ENCODE measurements at places on chromosomes 7 and 10.

- DNase-seq = no peak
Measured at GRCh38 chr10:125112697-125113494, 47.5 kb downstream of the CTBP2 start.

- peak; percentile 92 for DNase-seq
Measured at GRCh38 chr10:72334825-72335393, 19.8 kb downstream of the DNAJB12 start.

DNA sequence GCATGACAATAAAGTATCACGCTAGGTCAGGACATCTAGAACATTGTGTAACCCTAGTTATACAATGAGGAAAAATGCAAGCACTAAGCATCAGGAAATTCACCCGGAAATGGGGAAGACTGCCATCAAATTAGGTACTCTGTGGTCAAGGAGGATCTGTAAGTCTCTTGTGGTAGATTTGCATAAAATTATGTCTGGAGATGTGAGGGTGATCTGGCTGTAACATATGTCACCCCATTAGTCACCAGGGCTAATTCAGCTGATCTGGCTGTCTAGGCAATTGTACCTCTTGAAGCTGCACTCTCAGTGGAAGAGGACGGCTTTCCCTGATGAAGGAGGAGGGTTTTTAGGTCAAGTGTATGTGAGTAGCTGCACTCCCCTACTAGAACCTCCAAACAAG is 14.8 kb downstream of the AKR1D1 start:
- no peak for DNase-seq

DNA sequence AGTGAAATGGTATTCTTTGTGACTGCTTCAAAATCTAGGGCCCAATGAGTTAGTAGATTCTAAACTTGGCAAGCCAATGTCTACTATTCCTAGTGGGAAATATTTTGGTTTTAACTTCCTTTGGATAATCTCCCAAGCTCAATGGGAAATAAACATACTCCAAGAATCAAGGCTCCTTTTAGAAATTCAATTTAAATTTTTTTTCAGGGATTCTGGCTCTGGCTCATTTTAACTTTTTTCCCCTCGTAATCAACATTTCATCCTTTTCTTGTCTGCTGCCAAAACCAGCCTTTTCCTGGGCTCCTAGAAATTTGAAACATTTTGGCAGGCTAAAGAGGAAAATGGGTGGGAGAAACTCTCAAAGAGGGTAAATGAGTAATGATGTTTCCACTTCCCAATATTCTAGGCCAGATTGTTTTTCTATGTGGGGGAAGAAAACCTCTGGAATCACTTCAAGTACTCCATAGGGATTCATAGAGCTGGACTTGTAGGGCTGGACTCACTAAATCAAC is 85.6 kb upstream of the AGR3 start:
- no peak for DNase-seq

GRCh38 chr7:94848531-94848930 is 58.9 kb upstream of the PPP1R9A start:
- no peak for DNase-seq

DNA sequence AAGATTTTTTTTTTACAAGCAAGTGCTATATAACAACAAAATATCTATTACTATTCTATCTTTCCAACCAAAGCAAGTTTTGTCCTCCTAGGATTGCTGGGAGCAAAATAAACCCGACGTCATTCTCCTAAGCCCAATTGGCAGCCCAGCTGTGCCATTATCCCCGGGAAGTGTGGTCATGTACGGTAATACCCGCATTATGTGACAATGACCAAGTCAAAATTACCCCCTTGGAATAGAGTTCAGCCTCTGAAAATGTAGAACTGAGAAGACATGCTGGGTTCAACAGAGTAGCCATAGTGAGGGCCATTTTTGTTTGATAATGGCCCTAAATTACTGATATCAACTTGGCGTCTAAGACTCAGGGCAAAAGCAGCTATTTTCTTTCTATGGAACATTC is 215.5 kb downstream of the LRRTM3 start:
- DNase-seq = no peak

DNA sequence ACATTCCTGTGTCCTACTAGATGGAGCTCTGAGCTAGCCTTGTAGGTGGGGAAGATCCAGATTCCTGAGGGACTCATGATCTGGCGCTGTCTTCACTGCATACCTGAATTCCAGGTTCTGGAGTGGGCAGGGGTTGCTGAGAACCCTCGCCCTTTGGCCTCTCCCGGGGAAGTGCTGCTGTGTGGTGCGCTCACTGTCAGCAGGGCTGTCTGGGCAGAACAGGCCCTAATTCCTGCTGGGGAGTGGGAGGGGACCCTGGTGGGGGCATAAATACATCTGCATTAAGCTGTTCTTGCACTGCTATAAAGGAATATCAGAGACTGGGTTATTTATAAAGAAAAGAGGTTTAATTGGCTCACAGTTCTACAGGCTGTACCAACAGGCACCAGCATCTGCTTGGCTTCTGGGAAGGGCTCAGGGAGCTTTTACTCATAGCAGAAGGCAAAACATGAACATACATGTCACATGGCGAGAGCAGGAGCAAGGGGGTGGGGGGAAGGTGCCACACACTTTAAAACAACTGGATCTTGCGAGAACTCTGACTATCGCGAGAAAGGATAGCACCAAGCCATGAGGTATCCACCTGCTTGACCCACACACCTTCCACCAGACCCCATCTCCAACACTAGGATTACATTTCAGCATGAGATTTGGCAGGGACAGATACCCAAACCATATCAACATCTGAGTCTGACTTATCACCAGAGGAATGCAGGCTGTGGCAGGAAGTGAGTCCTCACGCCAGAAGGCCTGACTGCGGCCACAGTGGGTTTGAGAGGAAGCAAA is 115.0 kb downstream of the ADCY1 start:
- DNase-seq = no peak

- DNase-seq = no peak
Measured at GRCh38 chr10:98916526-98917125, 319.0 kb downstream of the HPSE2 start.

GRCh38 chr7:2048006-2048405 is 184.7 kb downstream of the MAD1L1 start:
- DNase-seq = no peak

- peak; percentile 65 for DNase-seq
Measured at GRCh38 chr7:107874605-107875446, 16.2 kb upstream of the DLD start.

DNA sequence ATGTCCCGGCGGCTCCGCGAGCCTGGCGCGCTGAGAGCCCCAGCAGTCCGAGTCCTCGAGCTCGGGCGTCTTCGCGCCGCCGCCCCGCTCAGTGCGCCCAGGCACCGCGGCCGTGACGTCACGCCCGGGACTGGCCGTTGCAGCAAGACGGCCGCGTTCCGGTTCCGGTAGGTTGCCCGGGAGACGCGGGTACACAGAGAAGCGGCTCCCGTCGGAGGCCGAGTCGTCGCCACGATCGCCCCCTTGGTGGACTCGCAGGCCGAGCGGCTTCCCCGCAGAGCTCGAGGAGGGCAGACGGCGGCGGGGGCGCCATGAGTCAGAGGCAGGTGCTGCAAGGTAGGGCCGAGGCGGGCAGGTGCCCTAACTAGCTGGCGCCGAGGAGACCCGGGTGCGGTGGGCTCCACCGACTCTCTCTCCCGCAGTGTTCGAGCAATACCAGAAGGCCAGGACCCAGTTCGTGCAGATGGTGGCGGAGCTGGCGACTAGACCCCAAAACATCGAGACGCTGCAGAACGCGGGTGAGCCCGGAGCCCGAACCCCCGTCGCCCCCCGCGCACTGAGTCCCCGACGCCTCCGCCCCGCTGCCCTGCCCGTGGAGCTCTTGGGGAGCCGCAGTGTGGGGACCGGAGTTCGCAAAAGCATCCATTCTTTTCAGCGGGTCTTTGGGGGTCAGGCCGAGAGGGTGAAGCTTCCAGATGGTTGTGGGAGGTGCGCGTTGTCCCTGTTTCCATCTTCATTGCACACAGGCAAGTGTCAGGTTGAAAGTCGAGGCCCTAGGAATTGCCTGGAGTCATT is at the start of gene SPAG6:
Gene SPAG6 (plus strand): TSS at position 196 of the 795 bp plus-strand sequence. CDS start 116 bp downstream, at position 312.
- peak; percentile 32 for DNase-seq

- DNase-seq = no peak
Measured at GRCh38 chr10:77526868-77527617, 110.6 kb downstream of the KCNMA1 start.
